Stimulated activated CD8-positive, alpha-beta memory T cell treated with anti-CD3 and anti-CD28 coated beads, Interleukin-4, amount 100 ng/mL, for 4 hours (primary cell): ENCODE measurements at places on chromosomes 1 and 21.

GRCh38 chr1:155978973-155979429 lies 654 bp upstream of the ARHGEF2 start:
- no peak for DNase-seq

GRCh38 chr1:105793536-105794146 lies 1262.8 kb upstream of the PRMT6 start:
- no peak for DNase-seq

GRCh38 chr1:244881552-244882280 lies 17.4 kb upstream of the HNRNPU start:
- DNase-seq: no peak

- no peak for DNase-seq
These were observed 212.7 kb downstream of the FAF1 start for GRCh38 chr1:50747394-50747793.

- DNase-seq: no peak
These were observed 23.7 kb upstream of the C1orf198 start for GRCh38 chr1:230892018-230892491.

DNA sequence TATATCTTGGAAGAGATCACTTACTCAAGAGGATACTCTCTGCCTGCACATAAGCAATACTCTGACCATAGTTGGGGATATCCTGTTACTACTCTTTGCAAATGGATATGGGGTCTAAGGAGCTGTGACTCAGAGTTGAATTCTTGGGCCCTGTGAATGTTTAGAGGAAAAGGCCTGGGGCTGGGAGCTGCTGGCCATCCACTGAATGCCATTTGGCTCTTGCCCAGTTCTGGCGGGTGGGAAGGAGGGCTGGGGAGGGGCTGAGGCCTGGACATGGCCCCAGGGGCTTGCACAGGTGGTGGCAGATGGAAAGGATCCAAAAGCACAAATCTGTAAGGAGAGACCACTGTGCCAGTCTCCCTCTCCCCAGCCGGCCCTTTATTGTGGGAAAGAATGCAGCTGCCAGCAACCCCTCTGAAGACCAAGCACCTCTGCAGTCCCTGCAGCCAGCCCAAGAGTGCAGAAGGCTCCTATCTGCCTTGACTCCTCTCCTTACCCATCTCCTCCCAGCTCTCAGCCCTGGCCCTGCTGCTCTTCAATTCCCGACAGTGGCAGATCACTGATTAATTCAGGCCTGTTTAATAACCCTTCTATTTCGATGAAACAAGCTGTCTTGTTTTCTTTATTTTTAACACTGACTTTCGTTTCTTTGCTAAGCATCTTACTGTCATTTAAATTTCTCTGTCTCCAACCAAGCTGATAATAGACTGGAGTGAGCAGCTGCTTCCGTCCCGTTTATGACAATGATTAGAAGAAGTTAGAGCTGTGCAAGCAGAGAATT lies 12.1 kb downstream of the PLXNA2 start:
- DNase-seq: no peak

GRCh38 chr21:15015622-15016471 lies 49.0 kb downstream of the NRIP1 start:
- no peak for DNase-seq

DNA sequence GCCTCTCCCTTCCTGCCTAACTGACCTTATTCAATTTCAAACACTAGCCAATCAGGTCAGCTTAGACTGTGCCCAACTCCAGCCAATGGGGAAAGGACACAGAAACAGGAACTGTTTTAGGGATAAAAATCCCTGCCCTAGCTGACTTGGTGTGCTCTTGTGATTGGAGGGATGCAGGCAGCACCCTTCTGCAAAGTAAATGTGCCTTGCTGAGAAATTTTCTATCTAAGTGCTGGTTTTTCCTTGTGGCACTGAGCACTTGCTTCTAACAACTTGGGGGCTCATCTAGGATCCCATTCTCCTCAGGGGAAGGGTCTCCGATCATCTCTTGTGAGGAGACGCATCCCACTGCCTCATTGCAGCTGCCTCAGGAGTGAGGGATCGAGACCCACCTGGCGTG lies 10.7 kb upstream of the CD2 start:
- DNase-seq: no peak

DNA sequence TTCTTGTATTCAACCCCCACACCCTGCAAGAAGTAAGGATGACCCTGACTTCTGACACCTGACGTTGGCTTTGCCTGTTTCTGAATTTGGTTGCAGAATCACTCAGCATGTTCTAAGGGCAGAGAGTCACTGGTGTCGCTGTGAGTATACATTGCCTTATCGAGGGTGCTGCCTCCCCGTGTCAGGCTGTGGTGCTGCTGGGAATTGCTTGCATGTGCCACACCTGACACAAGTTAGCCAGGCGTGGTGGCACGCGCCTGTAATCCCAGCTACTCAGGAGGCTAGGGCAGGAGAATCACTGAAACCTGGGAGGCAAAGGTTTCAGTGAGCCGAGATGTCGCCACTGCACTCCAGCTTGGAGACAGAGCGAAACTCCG lies 45.9 kb downstream of the WDR4 start:
- DNase-seq: no peak

DNA sequence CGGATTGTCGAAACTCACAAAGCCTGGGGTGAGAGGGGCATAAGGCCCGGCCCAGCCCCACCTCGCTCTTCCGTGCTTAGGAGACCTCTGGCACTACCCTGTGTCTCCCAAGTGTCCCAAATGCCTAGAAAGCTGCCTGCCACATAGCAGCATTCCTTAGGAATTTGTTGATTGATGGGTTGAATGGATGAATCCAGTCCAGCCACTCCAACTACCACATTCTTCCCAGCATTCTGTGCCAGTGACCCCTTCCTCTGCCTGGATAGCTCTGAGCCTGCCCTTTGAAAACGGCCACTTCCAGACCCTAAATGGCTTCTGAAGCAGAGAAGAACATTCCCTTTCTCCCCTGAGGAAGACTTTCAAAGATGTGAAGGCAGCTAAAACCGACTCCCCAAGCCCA lies 11.5 kb downstream of the CELF3 start:
- DNase-seq: no peak

GRCh38 chr1:20896826-20897225 lies 109.7 kb upstream of the HP1BP3 start:
- no peak for DNase-seq

GRCh38 chr1:21604208-21604957 lies 64.8 kb downstream of the RAP1GAP start:
- no peak for DNase-seq
